ENCODE measurements at places on chromosomes 12 and 14.

DNA sequence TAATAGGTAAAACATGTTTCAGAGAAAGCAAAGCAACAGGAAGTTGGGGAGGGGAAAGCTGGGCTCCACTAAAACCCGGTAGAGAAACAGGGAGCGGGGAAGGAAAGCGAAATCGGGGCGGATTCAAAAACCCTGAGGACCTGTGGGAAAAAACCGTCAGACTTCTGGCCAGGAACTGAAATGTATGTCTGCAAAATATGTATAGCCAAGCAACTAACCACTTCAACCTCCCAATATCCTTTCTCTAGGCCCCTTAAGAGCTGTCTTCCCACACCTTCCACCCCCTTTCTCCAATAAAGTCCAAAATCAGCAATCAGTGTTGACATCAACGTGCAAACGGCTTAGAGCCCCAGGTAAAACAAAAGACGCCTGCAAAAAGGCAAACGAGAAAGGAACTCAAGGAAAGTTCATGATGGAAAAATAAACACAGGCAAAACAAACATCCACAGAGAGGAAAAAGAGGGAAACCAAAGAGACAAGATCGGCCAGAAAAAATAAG, 32.8 kb downstream of the SIX1 start:
- no peak for DNase-seq

- DNase-seq, result no peak
Observed at GRCh38 chr12:46693034-46693433, 132.8 kb downstream of the SLC38A4 start.

GRCh38 chr12:121468499-121468801, 68.5 kb downstream of the RNF34 start:
- no peak for DNase-seq

- DNase-seq, result no peak
Observed at GRCh38 chr12:108570743-108571608, 8.6 kb downstream of the ISCU start.

- no peak for DNase-seq
Observed at GRCh38 chr12:78418919-78419318, 445.7 kb upstream of the SYT1 start.

DNA sequence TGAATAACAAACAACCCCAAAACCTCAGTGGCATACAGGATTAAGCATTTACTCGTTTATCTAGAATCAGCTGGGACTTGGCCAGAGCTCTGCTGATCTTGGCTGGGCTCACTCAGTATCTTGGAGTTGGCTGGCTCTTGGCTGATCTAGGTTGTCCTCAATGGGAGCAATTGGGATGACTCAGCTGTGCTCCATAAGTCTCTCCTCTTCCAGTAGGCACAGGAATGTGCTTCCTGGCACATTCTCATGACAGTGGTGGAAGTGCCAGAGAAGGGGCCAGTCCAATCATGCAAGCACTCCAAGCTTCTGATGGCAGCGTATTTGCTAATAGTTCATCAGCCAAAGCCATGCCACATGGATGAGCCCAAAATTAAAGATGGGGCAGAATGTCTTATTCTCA, 41.7 kb upstream of the ANO4 start:
- no peak for DNase-seq

Data from activated T-cell treated with anti-CD3 and anti-CD28 coated beads for 4 hours (primary cell).